ENCODE measurements at places on chromosomes 12 and 14.

DNA sequence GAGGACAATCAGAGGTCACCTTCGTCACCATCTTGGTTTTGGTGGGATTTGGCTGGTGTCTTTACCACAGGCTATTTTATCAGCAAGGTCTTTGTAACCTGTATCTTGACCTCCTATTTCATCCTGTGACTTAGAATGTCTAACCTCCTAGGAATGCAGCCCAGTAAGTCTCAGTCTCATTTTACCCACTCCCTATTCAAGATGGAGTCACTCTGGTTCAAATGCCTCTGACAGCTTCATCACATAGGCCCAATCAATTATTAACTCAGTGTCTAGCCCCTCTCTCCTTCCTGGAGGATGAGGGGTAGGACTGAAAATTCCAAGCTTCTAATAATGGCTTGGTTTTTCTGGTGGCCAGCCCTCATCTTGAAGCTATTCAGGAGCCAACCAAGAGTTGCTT lies 111.4 kb upstream of the NAP1L1 start:
- no peak for DNase-seq

DNA sequence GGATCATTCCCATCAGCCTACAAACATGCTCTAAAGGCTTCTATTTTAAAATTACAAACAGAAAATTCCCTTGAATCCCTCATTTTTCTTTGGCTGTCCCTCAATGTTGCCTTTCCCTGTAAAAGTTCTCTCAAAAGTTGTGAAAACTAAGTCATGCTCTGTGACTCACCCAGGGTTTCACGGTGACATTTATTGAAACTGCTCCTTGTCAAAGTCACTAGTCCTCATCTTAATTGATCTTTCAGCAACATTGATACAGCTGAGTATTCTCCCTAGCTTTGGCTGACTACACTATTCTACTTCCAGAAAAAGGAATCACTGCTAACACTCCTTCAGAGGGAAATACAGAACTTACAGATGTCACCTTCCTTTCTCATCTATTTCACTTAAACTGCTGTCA lies 65.7 kb downstream of the ASCL4 start:
- no peak for DNase-seq

DNA sequence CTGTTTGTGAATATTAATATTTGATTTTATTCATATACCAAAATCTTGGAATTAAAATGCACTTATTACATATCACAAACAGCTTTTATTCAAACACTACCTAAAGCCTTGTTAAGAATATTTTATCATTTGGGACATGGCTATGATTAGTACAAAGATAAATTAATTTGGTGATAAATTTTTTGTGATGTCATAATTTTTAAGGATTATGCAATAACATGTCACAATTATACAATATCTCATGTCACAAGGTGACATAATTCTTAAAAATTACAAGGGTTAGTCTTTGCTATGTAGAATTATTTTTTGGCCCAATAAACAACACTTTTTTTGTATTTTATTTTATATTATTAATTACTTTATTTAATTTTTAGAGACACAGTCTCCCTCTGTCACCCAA lies 113.7 kb downstream of the TMTC3 start:
- DNase-seq: no peak

DNA sequence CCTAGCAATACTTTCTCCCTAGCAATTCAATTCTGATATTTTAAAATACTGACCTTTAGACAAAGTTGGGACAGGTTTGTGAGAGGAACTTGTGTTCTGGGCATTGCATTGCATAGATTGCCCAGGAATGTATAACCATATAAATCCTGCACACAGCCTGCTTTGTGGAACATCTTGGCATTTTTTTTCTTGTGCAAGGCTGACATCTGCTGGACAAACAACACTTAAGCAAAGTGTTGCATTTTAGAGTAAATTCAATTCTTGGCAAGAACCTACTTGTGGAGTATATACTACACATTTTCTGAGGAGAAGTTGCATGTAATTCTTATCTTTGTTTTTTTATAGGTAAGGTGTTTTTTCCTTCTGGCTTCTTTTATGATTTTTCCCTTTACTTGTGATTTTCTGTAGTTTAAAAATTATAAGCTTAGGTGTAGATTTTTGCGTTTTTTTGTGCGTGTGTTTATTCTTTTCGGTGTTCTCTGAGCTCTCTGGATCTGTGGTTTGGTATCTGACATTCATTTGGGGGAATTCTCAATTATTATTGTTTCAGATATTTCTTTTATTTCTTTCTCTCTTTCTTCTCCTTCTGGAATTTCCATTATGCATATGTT lies 26.4 kb downstream of the TESPA1 start:
- DNase-seq: peak; percentile 75

GRCh38 chr12:630656-631632 lies 32.3 kb downstream of the NINJ2 start:
- DNase-seq: peak; percentile 67

DNA sequence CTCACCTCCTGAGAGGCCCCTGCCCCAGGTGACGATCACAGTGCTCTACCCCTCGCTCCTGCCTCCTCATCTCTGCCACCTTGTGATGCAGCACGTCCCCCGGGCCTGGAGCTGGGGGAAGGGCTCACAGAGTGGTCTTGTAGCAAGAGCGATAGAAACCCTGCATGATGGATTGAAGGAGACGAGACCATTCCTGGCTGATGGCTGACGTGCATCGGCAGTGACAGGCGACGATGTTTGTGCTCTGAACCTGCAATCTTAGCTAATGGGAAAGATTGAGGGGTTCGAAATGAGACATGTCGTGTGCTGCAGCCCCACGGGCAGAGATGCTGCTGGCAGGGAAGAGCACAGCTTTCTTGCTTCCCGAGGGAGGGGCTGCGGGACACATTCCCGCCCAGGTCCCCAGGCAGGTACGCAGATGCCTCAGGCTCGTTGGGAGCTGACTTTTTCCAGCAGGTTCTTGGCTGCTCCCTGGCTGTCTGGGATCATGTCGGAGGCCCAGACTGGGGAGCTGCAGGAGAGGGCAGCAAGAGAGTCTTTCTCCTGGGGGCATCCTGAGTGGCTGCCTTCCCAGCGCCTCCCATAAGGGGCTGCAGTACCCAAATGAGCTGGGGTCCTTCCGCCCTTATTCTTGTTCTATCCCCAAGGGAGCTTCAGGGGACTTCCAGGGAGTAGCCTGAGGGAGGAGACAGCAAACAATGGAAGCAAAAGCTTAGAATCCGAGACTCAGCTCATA lies 38.7 kb upstream of the GPATCH2L start:
- peak; percentile 68 for DNase-seq

DNA sequence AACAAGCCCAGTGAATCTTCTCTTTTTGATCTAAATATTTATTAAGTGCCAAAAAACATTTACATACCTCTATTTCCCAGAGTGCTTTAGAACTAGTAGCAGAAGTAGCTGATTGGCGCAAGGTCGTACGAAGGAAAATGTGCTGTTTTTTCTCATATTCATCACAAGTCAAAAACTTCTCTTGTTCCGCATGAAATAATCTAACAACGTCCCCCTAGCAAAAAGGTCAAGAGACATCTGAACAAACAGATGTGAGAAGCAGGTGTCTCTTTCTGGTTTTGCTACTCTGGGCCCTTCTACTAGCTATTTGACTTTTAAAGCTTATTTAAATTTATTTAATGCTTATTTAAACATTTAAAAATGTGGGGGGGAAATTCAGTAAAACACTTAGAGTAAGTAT lies 117.8 kb downstream of the ITPR2 start:
- DNase-seq: no peak

- DNase-seq: no peak
Observed at GRCh38 chr12:104132351-104132956, 5.6 kb downstream of the NFYB start.

DNA sequence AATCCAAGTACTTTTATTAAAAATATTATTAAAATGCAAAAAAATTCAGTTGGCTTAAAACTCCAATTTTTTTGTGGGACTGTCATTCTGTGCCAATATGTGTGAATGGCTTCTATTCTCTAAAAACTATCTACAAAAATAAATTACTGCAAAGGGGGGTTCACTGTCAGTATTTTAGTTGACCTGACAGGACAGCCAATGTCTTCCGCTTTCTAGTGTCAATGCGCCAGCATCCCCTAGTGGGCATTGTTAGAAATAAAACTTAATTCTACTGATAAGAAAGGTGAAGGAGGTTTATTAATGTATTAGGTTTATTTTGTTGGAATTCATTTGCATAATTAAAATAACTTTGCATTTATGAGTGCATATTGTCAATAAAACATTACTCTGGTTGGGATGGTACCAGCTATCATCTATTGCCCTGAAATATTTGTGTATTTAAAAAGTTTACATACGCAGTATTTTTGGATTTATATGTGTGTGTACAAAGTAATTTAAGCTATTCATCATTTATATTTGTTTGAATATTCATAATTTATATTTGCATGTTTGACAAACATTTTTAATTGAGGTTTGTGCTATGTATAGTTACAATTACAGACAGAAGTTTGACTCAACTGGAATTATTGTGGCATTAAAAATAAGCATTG lies 527.2 kb downstream of the FLRT2 start:
- DNase-seq: peak; percentile 66

- DNase-seq: no peak
Observed at GRCh38 chr12:103318566-103318965, 177.2 kb downstream of the C12orf42 start.

DNA sequence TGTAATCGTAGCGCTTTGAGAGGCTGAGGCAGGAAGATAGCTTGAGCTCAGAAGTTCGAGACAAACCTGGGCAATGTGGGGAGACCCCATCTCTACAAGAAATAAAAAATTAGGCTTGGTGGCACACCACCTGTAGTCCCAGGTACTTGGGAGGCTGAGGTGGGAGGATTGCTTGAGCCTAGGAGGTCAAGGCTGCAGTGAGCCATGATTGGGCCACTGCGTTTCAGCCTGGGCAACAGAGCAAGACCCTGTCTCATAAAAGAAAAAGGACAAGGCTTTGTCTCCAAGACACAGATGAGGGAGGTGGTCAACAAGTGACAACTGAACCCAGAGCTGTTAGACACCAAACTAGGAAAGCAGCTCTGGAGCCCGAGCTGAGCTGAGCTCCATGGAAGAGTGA lies 14.5 kb upstream of the TAMALIN start:
- no peak for DNase-seq

DNA sequence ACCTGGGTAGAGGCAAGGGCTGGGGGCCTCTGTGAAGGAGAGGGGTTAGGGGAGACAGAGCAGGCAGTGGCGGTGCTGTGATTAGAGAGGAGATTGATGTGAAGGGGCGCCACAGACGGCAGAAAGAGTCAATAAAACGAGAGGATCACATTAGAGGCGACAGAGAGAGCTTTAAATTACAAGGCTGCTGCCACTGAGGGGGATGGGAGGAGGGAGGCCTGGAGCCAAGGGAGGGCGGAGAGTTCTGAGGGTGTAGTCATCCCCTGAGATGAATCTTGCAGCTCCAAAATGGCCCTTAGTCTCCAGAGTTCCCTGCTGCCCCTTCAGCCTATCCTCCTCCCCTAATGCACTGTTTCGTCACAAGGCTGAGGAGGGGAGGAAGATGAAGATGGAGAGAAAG lies 12.8 kb downstream of the ZFHX2 start:
- peak; percentile 79 for DNase-seq

DNA sequence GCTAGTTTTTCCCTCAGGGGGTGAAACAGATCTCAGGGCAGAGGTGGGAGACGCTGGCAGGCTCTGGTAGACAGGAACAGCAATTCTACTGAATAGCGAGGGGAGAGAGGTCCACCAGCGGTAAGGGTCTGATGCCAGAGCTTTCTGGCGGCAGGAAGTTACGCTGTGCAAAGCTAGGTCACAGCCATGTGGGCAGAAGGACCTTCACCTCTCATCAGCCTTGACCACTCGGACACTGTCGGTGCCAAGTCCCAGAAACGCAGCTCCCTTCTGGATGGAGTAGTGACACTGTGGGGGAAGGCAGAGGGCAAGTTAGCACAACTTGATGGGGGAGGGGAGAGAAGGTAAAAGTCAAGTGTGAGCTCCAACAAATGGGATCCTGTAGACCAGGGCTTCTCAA lies 10.3 kb upstream of the ZNF740 start:
- DNase-seq: no peak

- peak; percentile 41 for DNase-seq
Observed at GRCh38 chr12:126243814-126244440, 1178.7 kb downstream of the AACS start.

GRCh38 chr14:32259368-32260013 lies 56.4 kb upstream of the RNU6-8 start:
- peak; percentile 34 for DNase-seq

DNA sequence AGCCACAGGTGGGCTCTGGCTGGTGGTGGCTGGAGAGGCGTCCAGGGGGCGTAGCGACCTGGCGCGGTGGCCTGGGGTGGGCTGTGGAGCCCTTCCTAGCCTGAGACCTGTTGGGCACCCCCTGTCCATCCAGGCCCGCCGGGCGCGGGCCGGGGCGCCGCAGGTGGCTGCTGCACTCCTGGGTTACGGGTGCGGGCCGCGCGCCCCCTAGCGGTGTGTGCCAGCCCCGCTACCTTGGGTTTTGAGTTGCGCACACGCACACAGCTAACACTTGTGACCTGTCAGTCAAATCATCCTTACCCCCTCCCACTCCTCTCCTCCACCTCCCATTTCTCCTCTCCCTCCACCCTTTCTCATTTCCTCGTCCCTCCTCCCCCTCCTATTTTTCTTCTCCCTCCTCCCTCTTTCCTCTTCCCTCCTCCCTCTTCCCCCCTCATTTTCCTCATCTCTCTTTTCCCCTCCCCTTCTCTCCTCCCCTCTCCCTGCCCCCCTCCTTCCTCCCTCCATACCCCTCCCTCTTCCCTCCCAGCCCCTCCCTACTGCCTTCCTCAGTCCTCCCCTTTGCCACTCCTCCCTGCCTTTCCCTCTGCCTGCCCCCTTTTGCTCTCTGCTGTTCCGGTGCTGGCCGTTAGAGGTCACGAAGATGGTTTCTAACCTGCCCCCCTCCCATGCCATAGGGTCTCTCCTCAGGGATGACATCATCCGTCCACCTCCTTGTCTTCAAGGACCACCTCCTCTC lies 2.3 kb downstream of the MEG3 start:
- DNase-seq: no peak

DNA sequence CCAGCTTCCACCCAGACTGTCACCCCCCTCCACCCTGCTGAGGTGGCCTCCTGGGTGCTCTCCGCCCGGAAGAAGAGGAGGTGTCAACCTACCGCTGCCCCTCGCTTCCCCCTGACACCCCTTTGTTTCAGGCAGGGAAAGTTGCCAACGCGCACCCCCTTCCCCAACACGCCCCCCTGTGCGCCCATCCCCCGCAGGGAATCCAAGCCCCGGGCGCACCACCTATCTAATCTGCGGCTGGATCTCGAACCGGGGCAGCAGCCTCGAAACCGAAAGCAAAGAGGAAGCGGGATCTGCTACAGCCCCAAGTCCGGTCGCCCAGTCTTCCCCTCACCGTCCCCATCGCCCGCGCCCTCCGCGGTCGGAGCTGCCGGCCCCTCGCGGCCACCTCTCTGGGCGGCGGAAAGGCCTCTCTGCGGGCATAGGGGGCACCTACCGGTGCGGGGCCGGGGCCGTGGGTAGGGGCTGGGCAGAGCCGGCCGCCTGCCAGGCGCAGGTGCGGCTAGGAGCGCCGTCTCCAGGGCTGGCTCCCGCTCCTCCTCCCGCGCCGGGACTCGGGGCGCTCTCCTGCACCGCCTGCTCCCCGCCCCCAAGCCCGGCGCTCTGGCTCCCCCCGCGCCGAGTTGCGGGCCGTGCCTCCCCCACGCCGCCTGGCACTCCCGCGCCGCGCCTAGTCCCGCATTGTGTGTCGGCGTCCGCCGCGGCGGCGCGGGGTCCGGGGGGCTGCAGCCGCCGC lies 18.3 kb upstream of the PLEKHH1 start:
- DNase-seq: peak; percentile 66

GRCh38 chr12:67237231-67237630 lies 31.9 kb upstream of the CAND1 start:
- peak; percentile 42 for DNase-seq

- DNase-seq: no peak
Observed at GRCh38 chr12:3152892-3153291, 75.7 kb downstream of the TSPAN9 start.

GRCh38 chr14:46322076-46322475 lies 329.5 kb downstream of the RPL10L start:
- DNase-seq: peak; percentile 92

- no peak for DNase-seq
Observed at GRCh38 chr12:71135077-71135811, 22.6 kb downstream of the TSPAN8 start.

All from GM23338 (cell line).